ENCODE measurements at places on chromosomes 5 and 9. TPM values are rescaled to one million over a fixed set of nuclear protein-coding genes. Genes with fewer than 3 reads are reported as not detected.

Gene SOHLH1
- not detected for total RNA-seq

Gene CDHR2
- not detected for total RNA-seq

Gene CKMT2
- 0.29 TPM for total RNA-seq

Gene PCDHB11
- total RNA-seq = not detected

Gene KLHL3
- 1.4 TPM for total RNA-seq

Measured in myometrial cell (primary cell).